Chondrocyte (in vitro differentiated cells): ENCODE measurements at places on chromosomes 1 and 21. TPM values are rescaled to one million over a fixed set of nuclear protein-coding genes. Genes with fewer than 3 reads are reported as not detected.

The SPATA21 gene
- total RNA-seq: not detected in 3 replicates

The SPRR4 gene
- not detected in 3 replicates for total RNA-seq

The S100A16 gene
- total RNA-seq: 111 to 122 TPM (median 115 TPM) in 3 replicates

The KLHL17 gene
- 17.4 to 24.3 TPM (median 19.1 TPM) in 3 replicates for total RNA-seq

The DNAJC28 gene
- 2.4 to 3.5 TPM (median 2.6 TPM) in 3 replicates for total RNA-seq

The MYOG gene
- not detected in 3 replicates for total RNA-seq

The NBPF4 gene
- not detected in 3 replicates for total RNA-seq

The MNDA gene
- total RNA-seq: not detected in 3 replicates

The RIPPLY3 gene
- 0.21 to 0.37 TPM in 2 of 3 replicates, not detected in the other for total RNA-seq

The SPRR1A gene
- total RNA-seq: not detected in 3 replicates

The USH2A gene
- not detected in 3 replicates for total RNA-seq

The KCNQ4 gene
- 0.60 to 3.4 TPM (median 3.0 TPM) in 3 replicates for total RNA-seq
